ENCODE measurements at places on chromosomes 12 and 14.

- DNase-seq = no peak
Measured at GRCh38 chr14:53953002-53953827, 3.4 kb downstream of the BMP4 start.

DNA sequence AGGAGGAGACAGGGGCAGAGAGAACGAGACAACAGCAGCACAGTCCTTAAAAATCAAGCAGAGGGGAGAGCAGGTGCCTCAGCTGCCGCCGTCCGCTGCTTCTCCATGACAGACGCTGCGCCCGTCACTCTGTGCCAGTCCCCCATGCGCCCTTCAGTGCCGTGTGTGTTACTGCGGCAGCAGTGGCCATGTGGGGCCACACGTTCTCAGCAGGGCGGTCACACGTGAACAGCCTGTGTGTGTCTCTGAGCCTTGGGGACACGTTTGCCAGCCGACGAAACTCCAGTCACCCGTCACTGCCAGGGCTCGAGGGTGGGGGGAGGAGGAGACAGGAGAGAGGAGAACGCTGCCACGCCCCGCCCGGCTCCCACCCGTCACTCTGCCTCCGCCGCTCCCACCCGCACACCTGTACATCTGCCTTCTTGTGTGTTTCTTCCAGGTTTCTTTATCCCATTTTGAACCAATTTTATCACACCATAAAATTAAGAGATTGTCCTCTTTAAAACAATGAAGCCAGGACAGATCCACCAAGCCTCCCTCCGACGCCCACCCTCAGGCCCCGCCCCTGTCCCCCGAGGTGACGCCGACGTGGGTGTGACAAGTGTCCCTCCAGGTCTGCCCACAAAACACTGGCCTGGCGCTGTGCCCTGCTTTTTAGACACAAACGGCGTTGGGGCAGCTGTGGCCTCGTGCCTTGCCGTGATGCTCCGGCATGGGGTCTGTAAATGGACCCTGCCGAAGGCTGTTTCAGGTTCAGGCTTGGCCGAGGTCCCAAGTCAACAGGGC lies 58.2 kb downstream of the GALNT9 start:
- no peak for DNase-seq

DNA sequence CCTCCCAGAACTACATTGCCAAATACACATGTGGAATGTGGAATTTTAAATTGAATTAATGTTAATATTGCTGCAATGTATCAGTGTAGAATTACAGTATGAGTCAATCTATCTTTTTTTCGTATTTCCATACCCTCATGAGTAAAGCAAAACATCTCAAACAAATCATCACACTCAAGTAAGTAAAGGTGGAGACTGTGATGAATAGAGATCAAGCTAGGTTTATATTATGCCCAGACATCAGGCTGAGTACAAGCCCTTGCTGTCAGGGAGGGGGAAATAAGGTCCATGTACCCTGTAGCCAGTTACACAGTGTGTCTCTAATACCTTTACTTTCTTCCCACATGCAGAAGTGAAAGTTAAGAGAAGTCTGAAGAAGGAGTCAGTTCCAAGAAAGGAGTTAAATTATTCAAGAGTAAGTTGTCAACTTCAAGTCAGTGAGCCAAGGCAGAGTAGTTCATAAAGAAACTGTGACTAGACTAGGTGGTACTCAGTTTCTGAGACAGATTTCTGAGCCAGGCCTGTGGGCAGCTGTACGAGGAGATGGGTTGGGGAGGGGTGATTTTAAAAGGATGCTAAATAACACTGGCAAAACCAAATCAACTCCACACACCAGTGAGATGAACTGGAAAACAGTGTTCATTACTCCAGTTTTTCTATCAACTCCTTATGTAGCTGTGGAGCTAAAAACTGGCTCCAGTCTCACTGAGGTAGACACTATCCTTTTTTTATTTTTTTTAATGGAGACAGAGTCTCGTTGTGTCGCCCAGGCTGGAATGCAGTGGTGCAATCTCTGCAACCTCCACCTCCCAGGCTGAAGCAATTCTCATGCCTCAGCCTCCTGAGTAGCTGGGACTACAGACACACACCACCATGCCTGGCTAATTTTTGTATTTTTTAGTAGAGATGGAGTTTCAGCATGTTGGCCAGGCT lies 23.8 kb upstream of the STK38L start:
- no peak for DNase-seq

DNA sequence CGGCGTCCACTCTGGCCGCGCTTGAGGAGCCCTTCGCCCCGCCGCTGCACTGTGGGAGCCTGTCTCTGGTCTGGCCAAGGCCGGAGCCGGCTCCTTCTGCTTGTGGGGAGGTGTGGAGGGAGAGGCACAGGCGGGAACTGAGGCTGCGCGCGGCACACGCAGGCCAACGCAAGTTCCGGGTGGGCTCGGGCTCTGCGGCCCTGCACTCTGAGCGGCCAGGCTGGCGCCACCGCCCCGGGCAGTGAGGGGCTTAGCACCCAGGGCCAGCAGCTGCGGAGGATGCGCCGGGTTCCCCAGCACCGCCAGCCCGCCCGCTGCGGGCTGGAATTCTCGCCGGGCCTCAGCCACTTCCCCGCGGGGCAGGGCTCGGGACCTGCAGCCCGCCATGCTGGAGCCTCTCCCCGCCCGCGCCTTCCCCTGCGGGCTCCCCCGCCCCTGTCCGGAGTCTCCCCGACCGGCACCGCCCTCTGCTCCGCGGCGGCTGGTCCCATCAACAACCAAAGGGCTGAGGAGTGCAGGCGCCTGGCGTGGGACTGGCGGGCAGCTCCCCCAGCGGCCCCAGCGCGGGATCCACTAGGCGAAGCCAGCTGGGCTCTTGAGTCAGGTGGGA lies 921.2 kb upstream of the FOXG1 start:
- DNase-seq = no peak

GRCh38 chr14:64500088-64500487 lies 3.5 kb downstream of the ZBTB25 start:
- DNase-seq = no peak

GRCh38 chr12:120710031-120710804 lies at the start of gene UNC119B:
UNC119B (plus strand) TSS chr12:120710458; CDS start chr12:120710475, 17 bp downstream.
- DNase-seq = peak; percentile 63

DNA sequence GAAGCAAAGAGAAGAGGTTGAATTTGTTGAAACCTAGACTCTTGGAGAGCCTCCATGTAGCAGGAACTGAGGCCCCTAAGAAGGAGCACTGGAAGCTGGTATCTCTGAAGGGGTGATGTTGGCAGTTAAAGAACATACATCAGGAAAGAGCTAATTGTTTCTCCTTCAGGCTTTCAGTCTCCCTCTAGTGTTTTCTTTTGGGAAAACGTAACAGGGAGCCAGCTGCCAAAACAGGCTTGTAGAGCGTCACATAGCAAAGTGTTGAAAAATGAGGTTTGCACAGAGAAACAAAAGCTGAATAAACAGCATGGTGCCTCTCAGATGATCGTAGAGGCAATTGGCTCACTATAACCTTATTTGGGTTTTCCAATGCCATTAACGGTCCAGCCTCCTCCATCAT lies 46.9 kb upstream of the CAND1 start:
- DNase-seq = no peak

DNA sequence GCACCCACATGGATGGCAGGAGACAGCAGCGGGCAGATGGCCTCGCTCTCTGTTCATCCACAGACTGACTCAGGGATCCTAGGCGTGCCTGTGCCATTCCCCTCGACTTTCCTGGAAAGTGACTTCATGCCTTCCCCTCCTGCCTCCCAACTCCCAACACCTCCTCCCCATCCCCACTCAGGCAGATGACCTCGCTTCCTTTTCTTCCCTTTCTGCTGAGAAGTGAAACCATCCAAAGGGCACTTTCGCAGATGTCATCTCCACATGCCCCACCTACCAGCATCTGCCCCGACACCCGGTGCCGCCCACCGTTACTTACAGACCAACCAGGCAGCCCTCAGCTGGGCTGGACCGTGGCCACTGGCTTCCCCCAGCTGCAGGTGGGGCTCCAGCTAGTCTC lies 29.6 kb downstream of the BEGAIN start:
- no peak for DNase-seq

DNA sequence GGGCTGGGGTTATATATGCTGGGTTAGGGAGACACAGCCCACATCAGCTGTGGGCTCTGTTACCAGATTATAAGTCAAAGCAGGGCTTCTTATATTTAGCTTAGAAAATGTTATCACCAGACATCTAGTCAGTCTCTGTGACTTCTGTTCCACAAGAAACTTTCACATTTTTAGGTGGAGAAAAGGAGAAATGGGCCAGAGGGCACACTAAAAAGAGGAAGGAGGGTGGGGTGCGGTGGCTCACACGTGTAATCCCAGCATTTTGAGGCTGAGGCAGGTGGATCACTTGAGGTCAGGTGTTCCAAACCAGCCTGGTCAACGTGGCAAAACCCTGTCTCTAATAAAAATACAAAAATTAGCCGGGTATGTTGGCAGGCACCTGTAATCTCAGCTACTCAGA lies 28.0 kb upstream of the SLC38A1 start:
- DNase-seq = no peak

GRCh38 chr12:4009979-4010704 lies 136.9 kb upstream of the PARP11 start:
- no peak for DNase-seq

DNA sequence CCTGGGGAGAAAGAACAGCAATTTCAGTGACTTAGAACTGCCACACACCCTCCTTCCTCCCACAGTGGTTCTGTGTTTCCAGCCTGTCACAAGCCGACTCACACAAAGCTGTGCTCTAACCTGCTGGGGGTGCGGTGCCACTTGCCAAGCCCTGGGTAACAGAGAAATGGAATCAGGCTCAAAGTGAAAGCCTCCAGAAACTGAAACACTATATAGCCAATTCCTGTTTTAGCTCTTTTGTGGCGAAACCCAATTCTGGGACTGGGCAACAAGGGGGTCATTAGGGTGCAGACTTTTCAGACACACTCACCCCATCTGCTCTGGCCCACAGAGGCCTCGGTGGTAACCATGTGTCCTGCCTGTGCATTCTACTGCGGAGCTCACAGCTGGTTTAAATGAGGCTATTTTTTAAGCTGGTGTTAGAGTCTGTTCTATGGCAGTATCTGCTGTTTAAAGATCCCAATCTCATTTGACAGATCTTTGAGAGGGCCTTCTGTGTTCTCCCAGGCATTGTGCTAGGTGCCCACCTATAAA lies 15.2 kb upstream of the ACTR6 start:
- DNase-seq = no peak

DNA sequence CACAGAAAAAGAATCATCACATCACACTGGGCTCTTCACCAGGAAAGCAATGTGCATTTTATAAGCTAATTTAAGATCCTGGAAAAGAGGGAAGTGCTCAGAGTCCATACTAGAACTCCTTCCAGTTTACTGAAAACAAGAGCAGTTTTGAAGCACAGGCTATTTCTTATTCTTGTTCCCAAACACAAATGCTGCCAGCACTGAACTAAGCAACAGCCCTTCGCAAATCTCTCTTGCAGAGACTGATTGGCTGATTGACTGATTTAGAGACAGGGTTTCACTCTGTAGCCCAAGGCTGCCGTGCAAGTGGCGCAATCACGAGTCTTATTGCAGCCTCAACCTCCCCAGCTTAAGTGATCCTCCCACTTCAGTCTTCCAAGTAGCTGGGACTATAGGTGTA lies 44.8 kb downstream of the BCL2L14 start:
- DNase-seq = no peak

- no peak for DNase-seq
Measured at GRCh38 chr12:120590741-120591407, 9.7 kb upstream of the POP5 start.

DNA sequence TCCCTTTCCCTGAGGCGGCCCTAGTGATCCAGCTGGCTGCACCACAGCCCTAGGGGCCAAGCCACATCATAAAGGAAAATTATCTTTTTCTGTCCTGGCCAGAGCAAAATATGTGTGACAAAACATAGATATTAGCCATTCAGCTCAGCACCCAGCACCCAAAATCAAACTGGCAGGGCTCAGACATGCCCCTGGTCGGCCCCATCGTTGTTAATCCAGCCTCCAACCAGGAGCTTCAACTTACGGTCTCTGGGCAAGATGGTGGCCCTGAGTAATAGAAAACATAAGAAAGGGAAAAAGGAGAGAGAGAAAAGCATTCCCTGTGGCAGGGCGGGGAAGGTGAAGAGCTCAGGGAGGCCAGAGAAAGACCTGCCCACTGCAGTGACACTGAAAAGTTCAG lies 111.9 kb downstream of the EML1 start:
- no peak for DNase-seq

GRCh38 chr14:97544571-97544970 lies 747.4 kb downstream of the VRK1 start:
- DNase-seq = no peak
